ENCODE measurements at places on chromosomes 11 and 22. TPM values are rescaled to one million over a fixed set of nuclear protein-coding genes. Genes with fewer than 3 reads are reported as not detected.

The SESN3 gene
- 22.9 TPM for total RNA-seq

The ANKK1 gene
- total RNA-seq, result not detected

The CEND1 gene
- total RNA-seq, result 21.0 TPM

The MMP7 gene
- not detected for total RNA-seq

The COX8A gene
- 482 TPM for total RNA-seq

The MPEG1 gene
- total RNA-seq, result 1.3 TPM

The TRMU gene
- total RNA-seq, result 38.8 TPM

The OR5P2 gene
- 0.73 TPM for total RNA-seq

The SLC16A8 gene
- 1.7 TPM for total RNA-seq

The NEFH gene
- total RNA-seq, result 16.1 TPM

The C11orf21 gene
- 1.2 TPM for total RNA-seq

The ZDHHC13 gene
- total RNA-seq, result 20.7 TPM

The PIWIL4 gene
- total RNA-seq, result 0.48 TPM

The TSG101 gene
- 104 TPM for total RNA-seq

The COA4 gene
- 54.5 TPM for total RNA-seq

The SPI1 gene
- total RNA-seq, result 0.58 TPM

The NLRP14 gene
- total RNA-seq, result 0.18 TPM

The C22orf23 gene
- total RNA-seq, result 1.8 TPM
